Putamen (tissue), 1 donor: ENCODE measurements at places on chromosomes 3 and 15.

DNA sequence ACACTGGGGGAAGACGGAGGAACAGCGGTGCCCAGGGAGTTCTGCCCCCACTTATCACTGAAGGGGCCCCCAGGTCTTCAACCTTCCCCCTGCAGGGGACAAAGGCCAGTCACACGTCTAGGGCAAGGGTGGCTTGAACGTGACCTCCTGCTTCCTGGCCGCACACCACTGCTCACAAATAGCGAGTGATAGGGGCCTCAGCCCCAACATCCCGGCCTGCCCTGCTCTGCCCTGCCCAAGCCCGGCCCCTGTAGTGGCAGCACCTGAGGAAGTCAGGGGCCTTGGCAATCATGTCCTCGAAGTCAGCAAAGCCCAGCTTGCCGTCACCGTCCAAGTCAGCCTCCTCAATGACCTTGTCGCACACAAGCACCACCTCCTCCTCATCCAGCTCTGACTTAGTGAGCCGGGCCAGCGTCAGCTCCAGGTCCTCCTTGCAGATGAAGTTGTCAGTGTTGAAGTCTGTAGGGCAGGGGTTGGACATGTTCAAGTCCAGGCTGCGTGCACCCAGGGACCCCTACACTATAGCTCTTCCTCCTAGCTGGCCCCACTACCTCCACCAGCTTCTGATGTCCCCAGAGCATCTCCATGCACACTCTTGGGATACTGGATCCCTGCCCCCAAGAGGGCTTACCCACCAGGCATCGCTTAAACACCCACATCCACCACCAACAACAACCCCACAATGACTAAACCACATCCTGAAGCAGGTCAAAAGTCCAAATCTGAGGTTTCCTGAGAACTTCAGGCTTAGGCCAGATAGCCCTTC, 13.3 kb downstream of the SH2D7 start:
- DNase-seq, result no peak

GRCh38 chr3:41304593-41304992, 105.3 kb downstream of the CTNNB1 start:
- no peak for DNase-seq

- DNase-seq, result no peak
Measured at GRCh38 chr3:178174201-178174915, 361.9 kb upstream of the KCNMB2 start.

GRCh38 chr15:70892912-70893560, 410 bp downstream of the LRRC49 start:
- no peak for DNase-seq

GRCh38 chr3:115187149-115187757, 40.2 kb upstream of the ZBTB20 start:
- no peak for DNase-seq

DNA sequence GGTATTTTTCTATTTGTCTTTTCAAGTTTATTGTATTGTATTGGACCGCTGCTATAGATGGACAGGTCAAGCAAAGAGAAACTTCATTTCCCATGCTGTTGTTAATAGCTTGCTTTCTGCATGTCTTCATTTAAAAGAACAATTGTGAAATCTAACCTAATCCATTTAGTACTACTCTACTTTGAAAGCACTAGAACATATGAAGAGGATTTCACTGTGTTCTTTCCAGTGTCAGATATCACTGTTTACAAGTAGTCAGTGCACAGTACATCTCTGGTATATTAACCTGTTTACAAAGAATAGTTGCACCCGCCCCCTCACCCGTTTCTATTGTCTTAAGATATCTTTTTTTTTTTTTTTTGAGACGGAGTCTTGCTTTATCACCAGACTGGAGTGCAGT, 21.8 kb upstream of the EDEM1 start:
- no peak for DNase-seq

DNA sequence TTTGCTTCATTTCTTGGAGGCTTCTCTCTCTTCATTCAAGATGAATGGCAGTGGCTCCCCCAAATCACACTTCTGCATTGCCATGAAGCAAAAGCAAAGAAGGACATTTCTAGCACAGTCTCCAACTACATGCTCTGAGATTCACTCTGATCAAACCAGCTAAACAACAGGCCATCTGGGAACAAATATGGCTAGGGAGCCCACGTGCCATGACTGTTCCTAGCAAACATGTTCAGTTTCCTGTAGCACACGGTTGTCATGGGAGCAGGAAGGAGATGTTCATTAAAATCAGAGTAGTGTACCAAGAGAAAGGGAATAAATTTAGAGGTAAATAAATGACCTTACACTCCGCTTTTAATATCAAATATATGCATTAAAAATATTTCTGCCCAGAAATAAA, 327.3 kb downstream of the GBE1 start:
- DNase-seq, result no peak

GRCh38 chr3:64163755-64164148, 61.5 kb downstream of the PRICKLE2 start:
- no peak for DNase-seq

- DNase-seq, result no peak
Measured at GRCh38 chr3:64082411-64082810, 59.1 kb upstream of the PSMD6 start.

DNA sequence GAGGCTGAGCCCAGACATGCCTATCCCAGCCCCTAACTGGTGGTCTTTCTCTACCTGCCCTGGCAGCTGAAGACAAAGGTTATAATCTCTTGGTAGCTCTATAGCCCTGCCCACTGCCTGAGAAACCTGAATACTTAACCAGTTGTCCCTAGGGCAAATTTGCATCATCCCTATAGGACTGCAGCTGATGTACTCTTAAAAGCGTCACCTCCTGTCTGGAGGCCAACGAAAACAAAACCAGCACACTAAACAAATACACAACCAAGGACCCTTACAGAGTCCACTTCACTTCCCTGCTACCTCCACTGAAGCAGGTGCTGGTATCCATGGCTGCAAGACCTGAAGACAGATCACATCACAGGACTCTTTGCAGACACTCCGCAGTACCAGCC, 98.0 kb downstream of the KCNAB1 start:
- DNase-seq, result no peak

DNA sequence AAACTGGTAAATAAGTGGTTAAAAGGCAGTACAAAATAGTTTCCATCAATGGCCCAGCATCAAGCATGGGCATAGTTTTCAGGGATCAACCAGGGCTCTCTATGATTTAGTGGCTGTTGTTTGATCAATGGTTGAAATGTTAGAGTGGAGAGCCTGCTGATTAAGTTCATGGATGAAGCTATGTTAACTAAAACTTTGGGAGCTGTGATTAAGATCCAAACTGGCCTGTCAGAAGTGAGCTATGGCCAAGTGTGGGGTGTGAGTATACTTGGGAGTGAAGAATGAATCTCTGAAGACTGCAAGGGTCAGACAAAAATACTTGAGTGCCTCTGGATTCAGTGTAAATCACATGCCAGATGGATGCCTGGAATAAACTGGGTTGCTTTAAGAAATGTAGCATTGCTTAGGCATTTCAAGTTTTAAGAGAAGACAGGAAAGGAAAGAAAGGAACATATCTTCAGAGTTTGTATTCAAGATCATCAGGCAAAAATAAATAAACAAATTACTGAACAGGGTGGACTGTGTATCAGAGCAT, 422.2 kb upstream of the ADAMTS9 start:
- no peak for DNase-seq

- DNase-seq, result no peak
Measured at GRCh38 chr3:112629425-112629824, 11.5 kb downstream of the CCDC80 start.

GRCh38 chr3:7272203-7272602, 411.3 kb downstream of the GRM7 start:
- no peak for DNase-seq

DNA sequence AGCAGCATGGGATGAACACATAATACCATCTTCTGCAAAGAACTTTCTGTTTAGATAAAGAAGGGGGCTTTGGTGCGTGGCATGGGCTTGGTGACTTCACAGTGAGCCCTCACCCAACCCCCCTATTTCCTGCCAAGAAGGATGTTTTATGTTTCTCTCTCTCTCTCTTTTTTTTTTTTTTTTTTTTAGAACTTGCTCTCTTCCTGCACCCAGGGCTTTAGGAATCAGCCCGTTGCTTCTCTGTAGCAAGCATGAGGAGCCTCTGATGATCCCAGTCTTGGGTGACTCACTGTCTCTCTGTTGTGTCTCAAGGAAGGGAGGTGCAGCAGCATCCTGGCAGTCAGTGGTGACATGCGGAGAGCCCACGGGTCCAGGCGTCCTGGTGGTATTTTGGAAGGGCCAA, 49.1 kb downstream of the CCK start:
- no peak for DNase-seq

- DNase-seq, result no peak
Measured at GRCh38 chr3:51295625-51296024, 89.5 kb upstream of the MANF start.
